Stimulated activated CD8-positive, alpha-beta memory T cell treated with anti-CD3 and anti-CD28 coated beads, Interleukin-15, amount 100 ng/mL, for 4 hours (primary cell): ENCODE measurements at places on chromosomes 5 and 9.

GRCh38 chr5:103021314-103021713, 98.6 kb downstream of the GIN1 start:
- DNase-seq: no peak

DNA sequence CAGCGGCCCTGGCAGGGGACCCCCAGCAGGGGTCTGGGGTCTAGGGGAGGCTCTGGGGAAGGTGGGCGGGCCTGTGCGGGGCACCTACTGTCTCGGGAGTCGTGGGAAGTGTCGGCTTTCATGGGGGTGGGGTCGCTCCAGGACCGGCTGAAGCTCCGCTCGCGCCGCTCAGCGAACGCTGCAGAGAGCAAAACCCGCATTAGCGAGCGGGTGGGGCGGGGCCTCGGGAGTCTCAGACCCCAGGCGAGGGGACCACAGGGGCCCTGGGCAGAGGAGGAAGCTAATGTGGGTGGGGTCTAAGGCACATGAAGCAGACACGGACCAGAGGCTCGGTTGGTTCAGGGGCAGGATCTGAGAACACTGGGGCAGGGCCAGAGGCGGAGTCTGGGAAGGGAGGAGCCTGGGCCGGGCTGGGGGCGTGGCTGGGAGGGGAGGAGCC, 5.5 kb downstream of the NSMF start:
- no peak for DNase-seq

- DNase-seq: no peak
Measured at GRCh38 chr5:138662599-138662998, 87.4 kb upstream of the HSPA9 start.

DNA sequence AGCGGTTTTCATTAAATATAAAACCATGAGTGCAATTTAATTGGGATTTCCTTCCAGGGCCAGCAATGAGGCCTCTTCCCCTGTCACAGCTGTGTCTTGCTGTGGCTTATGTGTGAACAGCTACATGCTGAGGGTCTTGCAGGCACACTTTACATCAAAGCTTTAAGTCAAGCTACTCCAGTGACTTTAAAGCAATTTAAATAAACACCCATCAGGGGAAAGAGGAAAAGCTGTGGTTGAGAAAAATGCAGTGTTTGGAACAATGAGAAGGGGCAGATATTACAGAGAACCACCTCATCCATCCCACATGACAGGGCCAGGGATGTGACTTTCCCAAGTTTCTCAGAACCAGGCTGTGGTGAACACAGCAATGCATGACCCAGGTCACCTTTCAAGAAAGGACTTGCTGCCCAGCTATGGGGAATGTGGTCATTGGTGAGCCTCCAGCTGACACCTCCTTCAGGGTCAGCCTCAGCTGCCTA, 115.9 kb upstream of the LPAR1 start:
- DNase-seq: no peak

GRCh38 chr5:73796164-73797131, 170.5 kb downstream of the ARHGEF28 start:
- DNase-seq: no peak

DNA sequence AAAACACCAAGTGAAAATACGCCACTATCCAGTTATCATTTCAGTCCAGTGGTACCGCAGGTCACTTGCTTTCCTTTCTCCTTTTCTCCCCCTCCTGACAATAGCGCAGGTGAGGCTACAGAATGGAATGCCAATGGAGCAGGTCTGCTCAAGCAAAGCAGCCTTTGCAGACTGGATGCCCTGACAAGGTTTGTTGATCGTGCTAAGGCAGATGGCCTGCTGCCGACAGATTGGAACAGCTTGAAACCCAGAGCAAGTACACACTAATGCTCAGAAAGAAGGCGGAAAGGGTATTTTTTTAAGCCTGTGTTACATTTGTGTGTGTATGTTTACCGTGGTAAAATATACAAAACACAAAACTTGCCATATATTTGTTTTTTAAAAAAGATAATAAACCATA, 19.4 kb downstream of the SPACA9 start:
- DNase-seq: no peak

DNA sequence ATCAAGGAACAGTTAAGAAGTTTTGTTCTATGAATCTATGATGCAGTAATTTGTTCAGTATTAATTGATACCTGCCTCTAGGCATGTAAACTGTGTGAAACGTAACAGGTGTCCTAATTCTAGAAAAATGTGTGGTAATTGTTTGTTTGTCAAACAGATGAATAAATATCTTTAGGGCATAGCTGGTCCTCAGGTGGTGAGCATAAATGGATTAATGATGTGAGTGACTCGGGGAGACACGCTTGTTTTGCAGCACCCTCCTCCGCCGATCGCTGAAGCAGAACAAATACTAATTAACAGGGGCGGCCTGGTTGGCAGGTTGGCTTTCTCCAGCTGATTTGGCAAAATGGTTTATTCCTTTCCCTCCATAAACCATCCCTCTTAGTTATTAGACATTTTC, 88.8 kb downstream of the TLE4 start:
- no peak for DNase-seq

DNA sequence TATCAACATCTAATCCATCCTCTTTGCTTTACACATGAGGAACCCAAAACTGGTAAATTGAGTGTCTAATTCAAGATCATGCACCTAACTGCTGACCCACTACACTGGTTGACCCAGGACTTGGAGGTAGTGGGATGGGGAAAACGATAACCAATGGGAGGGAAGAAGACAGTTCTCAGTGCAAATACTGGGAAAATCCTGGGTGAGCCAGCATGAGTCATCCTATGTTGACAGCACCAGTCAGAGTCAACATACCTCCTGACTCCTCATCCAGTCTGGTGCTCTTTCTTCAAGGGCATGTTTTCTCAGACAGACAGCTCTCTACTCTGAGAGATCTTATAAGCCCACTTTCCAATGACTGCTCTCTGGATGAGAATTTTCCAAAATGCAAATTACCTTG, 232.8 kb upstream of the PTGER4 start:
- no peak for DNase-seq

GRCh38 chr5:14465116-14465515, 116.5 kb upstream of the OTULINL start:
- no peak for DNase-seq

DNA sequence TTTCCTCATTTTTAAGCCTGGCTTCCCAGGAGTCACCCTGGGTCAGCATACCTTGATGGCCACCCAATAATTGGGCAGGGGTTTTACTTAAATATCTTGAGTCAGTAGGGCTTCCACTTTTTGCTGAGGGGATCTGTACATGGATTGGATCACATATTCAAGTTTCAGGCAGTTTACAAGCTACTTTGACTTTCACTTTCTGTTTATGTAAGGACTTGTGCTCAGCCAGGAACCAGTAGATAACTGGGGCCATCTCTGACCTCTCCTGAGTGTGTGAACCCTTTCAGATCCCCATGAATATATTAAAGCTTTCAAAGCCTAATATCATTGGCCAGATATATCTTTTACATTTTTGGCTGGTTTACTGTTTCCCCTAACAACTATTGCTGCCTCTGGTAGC, 45.1 kb downstream of the SLCO6A1 start:
- DNase-seq: no peak

GRCh38 chr5:29811914-29812679, 1381.4 kb upstream of the CDH6 start:
- no peak for DNase-seq

GRCh38 chr5:27034565-27034964, 3.8 kb downstream of the CDH9 start:
- no peak for DNase-seq

GRCh38 chr9:121609822-121610637, 41.4 kb upstream of the DAB2IP start:
- DNase-seq: no peak

DNA sequence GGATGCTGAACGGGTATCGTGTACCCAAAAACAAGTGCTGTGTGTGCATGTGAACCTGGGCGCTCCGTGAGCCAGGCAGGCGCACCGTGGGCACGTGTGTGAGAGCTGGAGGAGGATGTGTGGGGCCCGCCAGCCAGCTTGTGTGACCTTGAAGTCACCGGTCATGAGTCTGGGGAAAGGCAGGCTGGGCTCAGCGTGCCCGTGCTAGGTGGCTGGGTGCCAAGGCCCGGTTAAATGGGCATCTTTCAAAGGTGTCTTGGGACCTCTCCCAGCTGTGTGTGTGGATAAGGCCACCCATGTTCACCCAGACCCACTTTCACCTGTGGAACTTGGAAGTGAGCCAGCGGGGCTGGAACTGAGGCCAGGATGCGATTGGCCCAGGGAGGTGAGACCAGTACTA, 3.4 kb downstream of the KCNT1 start:
- no peak for DNase-seq

DNA sequence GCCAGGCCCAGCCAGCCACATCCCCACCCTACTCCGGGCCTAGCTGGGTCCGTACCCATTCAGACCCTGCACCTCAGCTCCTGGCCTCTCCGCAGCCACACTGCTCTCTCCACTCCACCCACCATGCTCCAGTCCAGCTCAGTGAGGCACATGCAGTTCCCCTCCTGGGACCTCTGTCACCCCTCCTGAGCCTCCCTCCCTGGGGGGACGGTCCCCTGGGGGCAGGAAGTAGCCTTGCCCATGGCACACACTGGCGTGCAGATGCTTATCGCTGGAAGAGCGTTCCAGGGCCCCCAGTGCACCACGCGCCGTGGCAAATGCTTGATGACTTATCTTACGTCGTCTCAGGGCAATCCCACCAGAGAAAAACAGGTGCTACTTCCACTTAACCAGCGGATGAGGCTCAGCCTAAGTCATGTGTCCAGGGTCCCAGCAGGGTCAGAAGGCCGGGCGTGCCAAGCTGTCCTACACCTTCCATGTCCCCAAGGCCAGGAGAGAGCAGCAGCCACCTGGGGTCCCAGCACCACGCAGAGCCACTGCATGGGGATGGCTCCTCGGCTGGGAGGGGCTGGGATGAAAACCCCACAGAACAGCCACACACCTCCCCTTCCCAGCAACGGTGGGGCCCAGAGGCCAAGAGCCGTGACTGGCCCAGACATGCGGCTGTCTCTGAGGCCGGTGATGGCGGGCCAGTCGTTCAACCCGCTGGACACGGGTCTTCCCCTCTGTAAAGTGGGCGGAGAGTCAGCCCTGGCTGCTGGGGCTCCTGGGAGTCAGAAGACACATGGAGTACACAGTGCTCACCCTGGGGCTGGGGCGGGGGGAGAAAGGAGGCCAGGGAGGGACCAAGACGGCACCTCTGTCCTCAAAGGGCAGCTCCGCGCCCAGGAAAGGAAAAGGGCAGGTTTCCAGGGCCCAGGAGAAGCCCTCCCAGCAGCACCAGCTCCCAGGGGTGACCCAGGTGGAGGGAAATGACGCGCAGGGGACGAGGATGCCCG, 2.6 kb upstream of the CCDC187 start:
- DNase-seq: no peak

DNA sequence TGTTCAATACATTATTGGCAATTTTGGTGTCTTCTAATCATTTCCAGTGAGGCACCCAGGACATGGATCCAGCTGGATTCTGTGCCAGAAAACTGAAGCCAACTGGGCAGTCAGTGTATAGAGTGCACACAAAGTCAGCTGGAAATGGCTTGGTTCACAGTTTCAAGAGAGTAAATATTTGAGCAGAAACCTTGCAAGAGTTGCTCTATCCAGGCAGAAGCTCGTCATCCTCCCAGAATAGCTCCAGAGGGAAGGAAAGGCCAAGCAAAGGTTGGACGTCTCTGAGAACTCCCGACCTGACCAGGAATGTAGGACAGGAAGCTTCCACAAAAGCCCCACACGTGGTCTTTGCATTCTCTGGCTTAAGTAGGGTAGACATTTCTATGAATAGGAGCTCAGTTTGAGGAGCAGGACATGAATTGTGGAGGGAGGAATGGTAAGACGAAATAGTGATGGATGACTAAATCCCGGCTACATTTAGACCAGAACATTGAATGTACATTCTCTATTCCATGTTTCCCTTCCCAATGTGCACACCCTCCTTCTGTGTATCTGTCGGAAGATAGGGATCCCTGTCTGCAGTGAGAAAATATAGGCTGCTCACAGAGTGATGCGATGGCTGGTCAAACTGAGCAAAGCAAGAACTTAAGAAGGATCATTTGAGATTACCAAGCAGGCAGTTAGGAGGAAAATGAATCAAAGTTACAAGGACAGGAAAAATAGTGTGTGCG, 72.7 kb upstream of the FCN2 start:
- DNase-seq: no peak

DNA sequence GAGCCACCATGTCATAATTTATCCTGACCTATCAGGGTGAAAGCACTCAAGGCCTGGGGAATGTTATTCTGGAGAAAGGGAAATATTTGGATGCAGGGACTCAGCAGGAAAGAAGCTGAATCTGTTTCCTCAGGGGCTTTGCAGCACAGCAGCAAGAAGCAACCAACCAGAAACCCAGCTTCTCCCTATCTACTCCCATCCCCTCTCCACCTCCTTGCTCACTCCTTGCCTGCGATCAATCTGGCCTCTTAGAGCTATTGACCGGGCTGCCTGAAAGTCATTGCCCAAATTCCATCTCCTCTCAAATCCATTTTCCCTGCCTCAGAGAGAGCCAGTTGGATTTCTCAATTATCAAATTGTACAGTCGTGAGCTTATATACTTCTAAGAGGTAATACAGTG, 542.0 kb upstream of the TRPC7 start:
- no peak for DNase-seq

- DNase-seq: no peak
Measured at GRCh38 chr9:2615497-2615896, 6.1 kb upstream of the VLDLR start.

GRCh38 chr9:114278881-114279570, 43.9 kb upstream of the ORM1 start:
- DNase-seq: no peak

- DNase-seq: no peak
Measured at GRCh38 chr5:118468085-118468484, 520.3 kb downstream of the DTWD2 start.

GRCh38 chr5:99033014-99033900, 104.5 kb upstream of the CHD1 start:
- no peak for DNase-seq

- DNase-seq: no peak
Measured at GRCh38 chr5:120771202-120771601, 307.1 kb downstream of the PRR16 start.

GRCh38 chr5:136809382-136809781, 444.0 kb upstream of the TRPC7 start:
- DNase-seq: no peak

DNA sequence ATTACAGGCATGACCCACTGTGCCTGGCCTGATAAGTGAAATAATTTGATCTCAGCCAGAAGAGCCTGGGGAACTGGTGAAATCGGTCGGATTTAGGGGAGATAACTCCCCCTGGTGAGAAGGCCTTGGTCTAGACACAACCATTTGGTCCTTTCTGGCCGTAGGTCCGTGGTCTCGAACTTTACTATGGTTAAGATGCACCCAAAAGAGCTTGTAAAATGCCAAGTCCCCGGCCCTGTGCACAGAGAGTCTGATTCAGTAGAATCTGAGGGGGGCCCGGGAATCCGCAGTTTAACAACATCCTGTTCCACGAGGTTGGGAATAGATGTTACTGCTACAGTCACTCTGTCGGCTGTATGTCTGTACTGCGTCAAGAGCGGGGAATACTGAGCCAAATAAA, 140.7 kb downstream of the C9orf50 start:
- no peak for DNase-seq

DNA sequence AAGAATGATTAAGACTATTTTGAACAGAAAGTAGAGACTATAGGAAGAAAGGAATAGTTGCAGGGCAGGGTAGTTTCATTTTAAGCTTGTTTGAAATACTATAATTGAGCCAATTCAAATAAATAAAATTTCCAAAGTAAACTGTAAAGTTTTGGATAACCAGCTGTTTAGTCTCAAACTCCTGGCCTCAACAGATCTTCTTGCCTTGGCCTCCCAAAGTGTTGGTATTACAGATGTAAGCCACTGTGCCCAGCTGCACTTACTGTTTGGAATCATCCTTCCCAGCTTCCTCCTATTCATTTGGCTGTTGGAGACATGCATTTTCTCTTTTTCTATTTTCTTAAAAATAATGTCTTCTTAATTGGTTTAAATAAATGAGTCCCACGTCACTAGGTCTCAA, 231.0 kb downstream of the NNT start:
- no peak for DNase-seq
